ENCODE measurements at places on chromosomes 3 and 15. TPM values are rescaled to one million over a fixed set of nuclear protein-coding genes. Genes with fewer than 3 reads are reported as not detected.
A peak's percentile ranks its signal among the peaks of the same experiment; 100 is the strongest.

- DNase-seq: no peak
Measured at GRCh38 chr3:13828501-13829265, 51.2 kb downstream of the WNT7A start.

GRCh38 chr3:61378311-61378710 lies 127.1 kb upstream of the FHIT start:
- DNase-seq: peak; percentile 2

CD80 gene
- not detected for total RNA-seq

DNA sequence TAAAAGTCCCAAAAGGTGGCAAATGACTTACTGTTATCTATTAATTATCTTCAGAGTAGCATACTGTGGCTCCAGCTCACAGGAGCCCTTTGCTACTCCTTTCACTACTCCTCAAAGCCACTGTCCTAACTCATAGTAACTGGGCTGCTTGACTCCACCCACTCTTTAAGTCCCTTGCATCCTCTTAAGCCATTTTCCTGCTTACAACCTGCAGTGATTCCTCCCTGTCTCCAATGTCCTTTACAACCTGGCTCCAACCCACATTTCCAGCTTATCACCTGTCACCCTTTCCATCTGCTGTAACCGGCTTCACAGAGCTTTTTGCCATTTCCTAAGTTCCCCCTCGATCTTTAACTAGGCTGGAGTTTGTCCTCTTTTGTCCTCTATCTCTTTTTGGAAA lies 388.1 kb downstream of the FGF12 start:
- DNase-seq: no peak

DNA sequence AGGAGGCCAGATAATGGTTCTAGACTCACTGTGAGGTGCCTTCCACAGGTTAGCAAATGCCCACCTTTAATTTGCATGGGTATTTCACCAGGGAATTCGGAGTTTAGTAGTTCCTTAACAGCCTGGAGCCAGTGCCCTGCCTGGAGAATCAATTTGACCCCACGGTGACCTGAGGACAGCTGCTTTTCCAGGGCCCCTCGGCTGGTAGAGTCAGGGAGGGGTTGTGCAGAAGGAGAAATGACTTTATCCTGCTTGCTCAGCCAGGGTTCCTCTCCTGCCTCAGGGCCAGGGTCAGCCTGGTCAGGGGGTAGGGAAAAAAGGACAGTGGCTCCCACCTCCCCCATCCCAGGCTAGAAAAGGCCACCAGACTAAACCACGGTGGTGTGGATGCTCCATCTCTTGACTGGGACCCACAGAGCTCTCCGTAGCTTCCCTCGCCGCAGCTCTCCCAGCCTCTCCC lies 12.0 kb downstream of the DLL4 start:
- DNase-seq: no peak

GRCh38 chr3:106343811-106344210 lies 475.0 kb upstream of the CBLB start:
- DNase-seq: no peak

DNA sequence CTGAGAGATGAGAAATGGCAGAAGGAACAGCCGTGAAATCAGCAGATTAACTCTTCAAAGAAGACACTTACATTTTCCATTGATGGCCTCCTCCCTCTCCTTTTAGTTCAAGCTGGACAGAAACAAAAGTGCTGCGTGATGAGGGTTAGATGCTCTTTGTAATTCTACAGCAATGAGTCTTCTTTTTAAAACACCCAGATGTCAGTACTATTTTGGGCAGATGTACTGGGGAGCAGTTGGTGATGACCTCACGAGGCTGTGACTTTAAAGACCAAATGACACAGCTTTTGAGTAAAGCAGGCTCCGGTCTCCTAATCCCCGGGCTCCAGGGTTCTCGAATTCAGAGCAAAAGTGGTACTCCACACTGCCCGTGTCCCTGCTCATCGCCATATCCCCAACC lies 198.2 kb downstream of the SLCO3A1 start:
- no peak for DNase-seq

EFL1 gene
- total RNA-seq: 15.1 TPM

SAMMSON gene
- not detected for total RNA-seq

TJP1 gene
- total RNA-seq: 47.2 TPM

DNA sequence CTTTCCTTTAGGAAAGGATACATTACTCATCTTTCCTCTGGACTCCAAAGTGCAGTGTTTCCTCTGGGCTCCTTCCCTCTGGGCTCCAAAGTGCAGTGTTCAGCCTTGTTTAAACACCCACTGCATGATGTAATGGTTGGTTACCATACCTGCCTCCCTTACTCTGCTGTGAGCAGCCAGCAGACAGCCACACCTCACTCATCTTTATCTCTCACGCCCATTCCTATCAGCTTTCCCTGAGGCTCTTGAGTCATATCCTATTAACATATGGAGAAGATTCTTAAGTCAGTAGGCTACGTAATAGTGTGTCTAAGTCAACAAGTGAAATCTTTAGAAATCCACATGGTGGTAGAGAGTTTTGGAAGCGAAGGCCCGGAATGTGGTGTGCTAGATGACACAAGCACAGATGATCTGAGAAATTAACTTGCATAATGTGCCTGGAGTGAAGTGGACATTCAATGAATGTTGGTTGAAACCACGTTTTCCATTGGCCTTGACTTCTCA lies 97.2 kb upstream of the CTNNB1 start:
- no peak for DNase-seq

DNA sequence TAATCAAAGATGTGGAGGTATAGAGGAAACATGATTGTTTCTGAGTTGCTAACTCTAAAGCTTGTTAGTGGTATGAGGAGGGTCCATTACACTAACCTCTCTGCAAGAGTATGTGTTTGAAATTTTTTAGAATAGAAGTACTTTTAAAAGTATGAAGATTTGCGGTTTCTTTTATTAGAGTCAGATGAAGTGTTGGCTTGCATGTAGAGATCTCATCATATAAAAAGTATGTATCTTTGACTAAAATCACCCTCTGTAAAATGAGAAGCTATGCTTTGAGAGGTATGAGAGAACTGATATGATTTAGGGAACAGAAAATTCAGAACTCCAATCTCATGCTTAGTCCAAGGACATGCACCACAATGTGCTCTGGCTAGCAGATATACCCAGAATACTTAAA lies 140.4 kb upstream of the MBNL1 start:
- DNase-seq: no peak

DNA sequence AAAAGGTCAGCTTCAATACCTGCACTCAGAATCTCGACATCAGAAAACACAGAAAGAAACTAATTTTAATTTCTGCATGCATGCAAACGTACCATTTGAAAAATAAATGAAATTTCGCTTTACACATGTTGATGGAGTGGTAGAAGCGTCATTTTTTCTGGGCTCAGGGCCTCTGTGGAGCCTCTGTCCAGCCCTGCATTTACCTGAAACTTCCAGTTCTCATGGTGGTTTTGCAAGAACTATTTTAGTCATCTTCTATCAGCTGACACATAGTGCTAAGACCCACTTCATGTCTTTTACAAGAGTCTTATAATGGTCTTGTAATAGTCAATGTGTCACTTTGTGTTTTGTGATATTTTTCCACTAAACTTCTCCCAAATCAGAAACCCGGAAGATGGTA lies 5.3 kb downstream of the KY start:
- no peak for DNase-seq
